ENCODE measurements at places on chromosomes 11 and 22.

- DNase-seq = no peak
These were observed 1115.1 kb upstream of the CNTN5 start for GRCh38 chr11:97905671-97906070.

- DNase-seq = no peak
These were observed 8.9 kb upstream of the NLRP6 start for GRCh38 chr11:269146-269890.

- no peak for DNase-seq
These were observed 510 bp downstream of the CHRDL2 start for GRCh38 chr11:74730571-74731260.

- no peak for DNase-seq
These were observed 34.6 kb downstream of the IFT27 start for GRCh38 chr22:36741204-36741793.

DNA sequence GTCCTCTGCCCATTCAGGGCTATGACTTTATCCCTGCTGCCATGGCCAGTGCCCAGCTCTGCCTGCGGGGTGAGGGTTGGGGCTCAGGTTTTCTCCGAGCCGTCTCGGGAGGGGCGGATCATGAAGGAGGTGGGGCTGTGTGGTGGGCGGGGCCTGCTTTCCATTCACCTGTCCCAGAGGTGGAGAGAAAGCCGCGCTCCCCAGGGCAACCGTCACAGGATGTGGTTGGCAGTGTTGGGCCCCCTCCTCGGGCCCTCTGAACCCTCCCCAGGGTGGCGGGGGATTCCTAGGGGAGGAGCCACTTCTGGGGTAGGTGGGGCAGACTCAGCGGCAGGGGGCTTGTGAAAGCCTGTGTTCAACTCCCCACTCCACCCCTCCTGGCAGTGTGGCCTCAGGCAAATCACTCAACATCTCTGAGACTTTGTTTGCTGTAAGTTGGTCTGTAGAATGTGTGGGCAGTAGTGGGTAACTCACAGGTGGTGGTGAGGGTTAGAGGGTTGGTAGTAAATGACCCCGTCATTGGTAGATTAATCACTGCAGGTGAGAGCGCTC, 50.3 kb downstream of the CD6 start:
- DNase-seq = no peak

GRCh38 chr11:45615182-45615792, 50.1 kb downstream of the CHST1 start:
- no peak for DNase-seq

DNA sequence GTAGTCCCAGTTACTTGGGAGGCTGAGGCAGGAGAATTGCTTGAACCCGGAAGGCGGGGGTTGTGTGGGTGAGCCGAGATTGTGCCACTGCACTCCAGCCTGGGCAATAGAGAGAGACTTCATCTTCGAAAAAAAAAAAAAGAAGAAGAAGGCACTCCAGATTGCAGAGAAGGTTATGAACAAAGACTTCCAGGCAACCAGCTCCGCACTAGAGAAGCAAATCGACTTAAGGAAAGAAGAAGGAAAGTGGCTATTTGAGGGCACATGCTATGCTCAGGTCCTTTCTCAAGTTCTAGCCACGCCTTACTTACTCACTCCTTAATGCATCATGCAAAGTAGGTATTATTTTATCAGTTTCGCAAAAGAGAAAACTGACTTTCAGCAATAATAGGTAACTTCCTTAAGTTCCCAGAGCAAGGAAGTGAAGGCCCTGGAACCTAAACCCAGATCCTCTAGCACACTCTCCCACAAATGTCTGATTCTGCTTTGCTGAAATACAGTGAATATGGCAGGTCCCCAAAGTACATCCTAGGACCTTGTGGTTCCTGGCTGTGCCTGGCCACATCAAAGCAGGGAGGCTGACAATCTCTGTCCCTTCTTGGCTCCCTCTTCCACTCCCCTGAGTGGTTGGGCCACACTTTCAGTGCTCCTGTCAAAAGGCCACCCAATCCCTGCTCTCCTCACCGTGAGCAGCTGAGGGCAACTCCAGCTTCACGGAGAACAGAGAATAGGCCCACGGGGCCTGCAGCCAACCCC, 14.2 kb downstream of the CD3E start:
- no peak for DNase-seq

DNA sequence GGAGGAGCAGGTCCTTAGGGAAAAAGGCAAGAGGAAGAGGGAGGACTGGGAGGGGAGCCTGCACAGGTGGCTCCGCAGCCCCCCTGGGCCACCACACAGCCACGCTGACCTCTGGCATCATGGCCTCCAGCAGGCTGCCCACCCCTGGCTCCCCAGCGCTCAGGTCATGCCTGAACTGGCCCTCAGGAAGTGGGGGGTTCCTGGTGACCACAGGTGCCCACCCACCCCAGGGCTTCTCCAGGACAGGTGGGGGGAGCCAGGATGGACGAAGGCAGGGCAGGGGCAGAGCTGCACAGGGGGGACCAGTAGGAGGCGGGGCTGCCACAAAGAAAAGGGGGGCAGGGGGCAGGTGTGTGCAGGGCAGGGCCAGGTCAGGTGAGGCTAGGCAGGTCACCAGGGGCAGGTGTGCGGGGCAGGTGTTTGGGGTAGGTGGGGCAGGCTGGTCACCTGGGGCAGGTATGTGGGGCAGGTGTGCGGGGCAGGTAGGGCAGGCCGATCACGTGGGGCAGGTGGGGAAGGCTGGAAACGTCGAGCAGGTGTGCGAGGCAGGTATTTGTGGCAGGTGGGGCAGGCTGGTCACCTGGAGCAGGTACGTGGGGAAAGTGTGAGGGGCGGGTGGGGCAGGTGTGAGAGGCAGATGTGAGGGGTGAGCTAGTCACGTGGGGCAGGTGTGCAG, 997 bp downstream of the DEAF1 start:
- peak; percentile 67 for DNase-seq

All from NCI-H187 treated with DMSO at 0.1 percent for 48 hours (cell line).